ENCODE measurements at places on chromosomes 6 and 20. TPM values are rescaled to one million over a fixed set of nuclear protein-coding genes. Genes with fewer than 3 reads are reported as not detected.

The RBM24 gene
- not detected for total RNA-seq

The RIPOR2 gene
- 531 TPM for total RNA-seq

- peaks cover 4% of the 10 kb centered on the region for H3K27me3 ChIP-seq
- H3K27ac ChIP-seq, result no peak overlapping the region
- no peaks in the 10 kb centered on the region for H3K36me3 ChIP-seq
- H3K4me1 ChIP-seq, result peaks cover 8% of the 10 kb centered on the region
- DNase-seq, result no peak
Observed at GRCh38 chr6:37689381-37689780, 8.3 kb downstream of the MDGA1 start.

GRCh38 chr6:96537726-96538125, 16.1 kb downstream of the UFL1 start:
- H3K4me1 ChIP-seq, result peaks cover 9% of the 10 kb centered on the region
- no peaks in the 10 kb centered on the region for H3K27me3 ChIP-seq
- H3K36me3 ChIP-seq, result peaks cover 18% of the 10 kb centered on the region
- no peak overlapping the region for H3K4me3 ChIP-seq

DNA sequence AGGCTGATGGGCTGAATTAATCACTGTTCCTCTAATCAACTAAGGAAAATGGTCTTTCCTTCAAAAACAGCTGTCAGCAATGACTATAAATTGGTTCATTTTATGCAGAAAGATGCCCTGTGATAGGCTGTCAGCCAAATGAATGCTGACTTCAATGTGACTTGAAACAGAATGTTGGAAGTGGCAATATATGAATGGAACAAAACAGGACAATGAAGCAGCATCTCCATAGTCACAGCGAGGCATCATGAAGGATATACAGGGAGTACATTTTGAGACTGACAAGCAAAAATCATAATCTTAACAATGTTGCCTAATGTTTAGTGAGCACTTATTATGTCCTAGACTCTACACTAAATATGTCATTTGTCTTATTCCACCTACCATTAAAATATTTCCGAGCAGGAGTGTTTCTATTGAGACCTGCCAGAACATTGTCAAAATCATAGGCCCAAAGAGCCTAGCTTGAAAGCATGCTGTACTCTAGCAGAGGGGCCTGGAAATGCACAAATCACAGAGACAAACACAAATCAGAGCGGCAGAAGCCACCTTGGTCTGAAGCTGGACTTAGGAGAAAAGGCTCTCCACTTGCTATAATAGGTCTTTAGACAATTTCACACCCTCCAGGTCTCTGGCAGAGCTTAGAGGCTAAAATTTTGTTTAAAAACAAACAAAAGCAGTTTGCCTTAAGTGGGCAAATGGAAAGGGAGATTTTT, 63.3 kb downstream of the FAM50B start:
- H3K4me3 ChIP-seq, result no peak overlapping the region
- no peak overlapping the region for H3K27ac ChIP-seq
- H3K4me1 ChIP-seq, result peaks cover 27% of the 10 kb centered on the region
- peaks cover 63% of the 10 kb centered on the region for H3K27me3 ChIP-seq
- DNase-seq, result no peak
